ENCODE measurements at places on chromosomes 7 and 10.
A peak's percentile ranks its signal among the peaks of the same experiment; 100 is the strongest.

- DNase-seq, result peak; percentile 42
Observed at GRCh38 chr7:7157177-7157886, 25.0 kb upstream of the C1GALT1 start.

DNA sequence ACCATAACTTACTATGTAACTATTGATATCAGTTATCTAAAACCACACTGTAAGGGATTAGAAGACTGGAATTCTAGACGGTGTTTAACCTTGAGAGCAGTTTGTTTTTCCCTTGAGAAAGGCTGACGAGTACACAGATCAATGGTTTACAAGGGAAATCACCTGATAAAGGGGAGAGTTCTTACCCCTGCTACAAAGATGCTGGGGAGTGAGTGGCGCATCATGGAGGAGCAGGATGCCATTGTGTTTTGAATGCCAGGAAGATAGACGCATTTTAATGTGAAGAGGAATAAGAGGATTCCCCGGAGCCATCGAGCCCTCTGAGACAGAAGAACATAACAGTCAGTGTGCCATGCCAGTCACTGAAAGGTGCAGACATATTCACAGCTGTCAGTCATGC is 145.2 kb downstream of the PKD1L1 start:
- no peak for DNase-seq

DNA sequence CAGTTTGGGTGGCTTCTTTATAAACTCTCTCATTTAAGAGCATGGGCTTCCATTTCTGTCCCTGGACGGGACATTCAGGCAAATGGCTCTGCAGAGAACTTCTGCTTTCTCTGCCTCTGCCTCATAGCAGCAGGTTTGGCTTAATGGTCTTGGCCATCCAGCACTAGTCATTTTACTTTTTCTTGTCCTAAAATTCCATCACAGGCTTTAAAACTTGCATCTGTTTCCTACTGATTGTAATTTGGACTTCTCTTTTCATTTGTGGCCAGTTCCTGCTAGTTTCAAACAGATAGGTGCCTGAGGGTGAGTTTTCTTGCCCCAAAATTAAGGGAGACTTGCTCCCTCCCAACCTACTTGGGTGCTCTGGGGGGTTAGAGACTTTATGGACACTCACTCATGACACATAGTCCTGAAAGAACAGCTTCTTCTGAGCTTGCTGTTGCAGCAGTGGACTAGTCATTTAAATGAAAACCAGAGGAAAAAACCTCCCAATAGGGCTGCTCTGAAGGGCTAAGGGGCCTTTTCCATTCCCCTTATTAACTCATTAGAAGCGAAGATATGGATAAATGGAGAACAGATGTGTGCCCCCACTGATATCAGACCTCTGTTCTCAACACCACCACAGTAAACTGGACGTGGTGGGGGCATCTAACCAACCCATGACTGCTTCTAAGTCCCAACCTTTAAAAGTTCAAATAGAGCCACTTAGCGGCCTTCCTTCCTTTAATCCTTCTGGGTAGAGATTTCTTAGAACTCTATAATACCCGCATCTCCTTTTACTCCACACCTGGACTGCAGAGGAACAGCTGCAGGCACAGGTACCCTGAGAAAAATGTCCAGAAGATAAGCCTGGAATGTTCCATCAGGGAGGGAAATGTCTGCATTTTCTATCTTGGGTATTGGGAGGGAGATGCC is 38.8 kb downstream of the SVOPL start:
- DNase-seq, result no peak

GRCh38 chr10:109931163-109931562 is 7.9 kb upstream of the XPNPEP1 start:
- DNase-seq, result no peak

DNA sequence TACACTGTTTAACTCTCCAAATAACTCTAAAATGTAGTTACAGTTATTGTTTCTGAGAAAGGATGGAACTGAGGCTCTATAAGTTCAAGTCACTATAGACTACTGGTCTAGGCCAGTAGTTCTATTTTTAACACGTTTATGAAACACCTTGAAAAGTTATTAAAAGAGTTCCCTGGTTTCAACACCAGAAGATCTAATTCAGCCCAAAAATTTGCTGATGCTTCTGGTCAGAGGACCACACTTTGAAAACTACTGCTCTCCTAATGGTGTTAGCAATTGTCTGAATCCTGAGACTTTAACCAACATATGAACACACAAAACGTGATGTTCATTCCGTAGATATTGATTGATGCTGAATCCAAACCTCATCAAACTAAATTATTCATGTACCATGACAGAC is 658.6 kb upstream of the STEAP1 start:
- DNase-seq, result no peak

GRCh38 chr10:30502266-30503060 is 68.5 kb downstream of the MAP3K8 start:
- no peak for DNase-seq

- DNase-seq, result no peak
Observed at GRCh38 chr10:28985137-28985885, 303.6 kb upstream of the LYZL1 start.

DNA sequence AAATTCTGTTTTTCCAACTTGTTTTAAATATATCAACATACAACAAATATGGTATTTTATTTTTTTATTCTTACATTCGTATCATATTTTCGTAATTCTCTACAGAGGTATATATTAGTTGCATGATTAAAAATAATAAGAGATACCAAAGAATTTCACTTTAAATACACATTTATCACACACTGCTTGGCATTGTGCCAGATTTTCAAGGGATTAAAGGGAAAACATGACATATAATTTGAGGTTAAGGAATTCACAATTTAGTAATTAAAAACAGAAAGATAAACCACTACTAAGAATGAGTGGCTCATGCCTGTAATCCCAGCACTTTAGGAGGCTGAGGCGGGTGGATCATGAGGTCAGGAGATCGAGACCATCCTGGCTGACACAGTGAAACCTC is 484.7 kb upstream of the SORCS1 start:
- no peak for DNase-seq

GRCh38 chr10:12549297-12549696 is 199.9 kb downstream of the CAMK1D start:
- no peak for DNase-seq

DNA sequence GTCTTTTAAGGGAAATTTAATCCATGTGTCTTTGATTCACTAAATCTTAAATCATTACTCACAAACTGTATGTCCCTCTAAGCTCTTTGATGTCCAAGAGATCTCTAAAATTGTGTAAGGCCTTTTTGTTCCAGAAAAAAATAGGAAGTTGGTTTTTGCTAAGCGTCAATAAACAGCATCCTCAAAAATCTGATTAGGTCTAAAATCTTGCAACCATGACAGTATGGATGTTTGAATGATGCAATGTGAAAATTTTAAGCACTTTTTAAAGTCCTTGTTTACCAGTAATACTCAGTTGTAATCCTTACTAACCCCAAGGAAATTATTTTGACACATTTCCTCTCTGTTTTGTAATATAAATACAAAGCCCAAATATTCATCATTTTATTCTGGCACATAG is 6.8 kb downstream of the MET start:
- DNase-seq, result no peak

GRCh38 chr10:95909561-95909960 is 1.8 kb downstream of the CC2D2B start:
- no peak for DNase-seq

GRCh38 chr7:120684463-120684862 is 173.5 kb downstream of the TSPAN12 start:
- no peak for DNase-seq

DNA sequence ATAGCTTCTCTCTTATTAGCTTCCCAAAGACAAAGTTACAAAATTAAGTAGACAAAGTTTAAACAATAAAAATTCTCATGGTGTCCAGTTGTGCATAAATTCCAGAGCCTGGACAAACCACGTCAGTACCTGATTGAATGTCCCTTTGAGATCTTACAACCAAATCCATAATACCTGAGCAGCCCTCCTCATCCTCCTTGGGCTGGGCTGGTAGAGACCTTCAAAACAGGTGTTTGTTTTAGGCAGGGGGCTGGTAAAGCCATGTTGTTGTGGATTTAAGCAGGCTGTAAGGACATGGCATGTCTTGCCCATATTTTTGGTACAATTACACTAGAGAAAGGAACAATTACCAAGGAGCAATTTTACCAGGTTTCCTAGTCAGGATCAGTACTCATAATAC is 2.1 kb downstream of the IFIT5 start:
- DNase-seq, result no peak

DNA sequence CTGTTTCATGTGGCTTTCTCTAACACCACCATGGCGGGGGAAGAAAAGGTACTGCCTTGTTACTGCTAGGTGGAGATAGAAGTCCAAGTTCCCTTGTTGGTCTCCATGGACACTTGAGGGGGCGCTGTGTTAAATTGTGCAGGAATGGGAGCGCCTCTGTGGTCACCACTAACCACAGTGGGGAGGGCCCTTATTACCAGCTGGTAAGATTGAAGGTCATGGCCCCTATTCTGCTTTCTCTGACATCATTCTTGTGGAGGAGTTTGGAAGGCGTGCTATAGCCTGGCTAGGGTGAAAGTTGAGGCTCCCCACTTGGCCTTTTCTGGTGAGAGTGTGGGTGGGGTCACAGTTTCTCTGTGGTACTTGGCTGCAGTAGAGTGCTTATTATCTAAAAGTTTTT is 14.9 kb upstream of the MXI1 start:
- DNase-seq, result no peak

DNA sequence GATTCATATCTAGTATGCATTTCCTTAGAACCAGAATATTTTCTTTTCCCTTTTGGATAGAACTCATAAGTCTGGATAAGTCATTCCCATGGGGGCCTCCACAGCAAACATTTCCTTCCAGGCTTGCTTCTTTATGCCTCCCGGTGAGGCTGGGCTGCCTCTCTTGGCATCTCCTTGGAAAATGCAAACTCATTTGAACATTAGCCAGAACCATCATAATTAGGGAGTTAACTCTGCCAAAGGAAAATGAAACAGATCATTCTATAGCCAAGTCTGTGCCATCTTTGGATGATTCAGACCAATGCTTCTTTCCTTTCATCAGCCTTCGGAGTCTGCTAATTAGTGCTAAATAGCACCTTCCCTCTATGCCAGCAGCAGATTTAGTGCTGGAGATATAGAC is 81.1 kb downstream of the PLPP4 start:
- DNase-seq, result no peak

GRCh38 chr10:69831231-69831855 is 29.6 kb downstream of the COL13A1 start:
- DNase-seq, result no peak

- no peak for DNase-seq
Observed at GRCh38 chr7:136956232-136956631, 87.8 kb downstream of the CHRM2 start.

GRCh38 chr10:85008488-85009184 is 680.2 kb downstream of the CCSER2 start:
- no peak for DNase-seq

GRCh38 chr7:56537477-56537876 is 421.3 kb upstream of the NUPR2 start:
- DNase-seq, result no peak

All from right hindlimb (tissue), 1 donor.